ENCODE measurements at places on chromosomes 12 and 14.

GRCh38 chr14:33229269-33229929, 290.7 kb downstream of the NPAS3 start:
- DNase-seq = no peak

DNA sequence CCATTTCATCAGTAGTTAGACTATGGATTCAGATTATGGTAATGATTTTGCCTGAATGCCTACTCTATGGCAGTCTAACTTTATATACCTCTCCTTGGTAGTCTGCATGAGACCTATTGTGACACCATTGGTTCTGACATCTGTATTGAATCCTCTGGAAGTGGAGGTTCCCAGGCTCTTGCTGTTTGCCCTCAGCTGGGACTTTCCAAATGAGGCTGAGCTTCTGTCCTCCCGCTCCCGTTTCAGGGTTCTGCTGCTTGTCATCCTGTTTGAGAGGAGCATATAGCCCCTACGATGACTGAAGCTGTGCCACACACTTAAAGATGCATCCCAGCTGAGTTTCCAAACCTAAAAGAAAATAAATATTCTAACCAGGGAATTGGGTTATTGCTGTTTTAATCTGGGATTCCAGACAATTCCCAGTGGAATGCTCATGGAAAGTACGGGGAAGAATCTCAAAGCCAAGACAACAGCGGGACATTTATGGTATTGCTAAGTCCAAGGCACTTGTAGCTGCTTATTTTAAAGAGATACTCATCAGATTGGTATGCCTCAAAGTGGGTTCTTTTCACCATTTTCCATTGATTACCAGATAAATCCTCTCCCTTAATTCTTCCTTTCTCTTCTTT, 105.9 kb downstream of the ETV6 start:
- DNase-seq = no peak

DNA sequence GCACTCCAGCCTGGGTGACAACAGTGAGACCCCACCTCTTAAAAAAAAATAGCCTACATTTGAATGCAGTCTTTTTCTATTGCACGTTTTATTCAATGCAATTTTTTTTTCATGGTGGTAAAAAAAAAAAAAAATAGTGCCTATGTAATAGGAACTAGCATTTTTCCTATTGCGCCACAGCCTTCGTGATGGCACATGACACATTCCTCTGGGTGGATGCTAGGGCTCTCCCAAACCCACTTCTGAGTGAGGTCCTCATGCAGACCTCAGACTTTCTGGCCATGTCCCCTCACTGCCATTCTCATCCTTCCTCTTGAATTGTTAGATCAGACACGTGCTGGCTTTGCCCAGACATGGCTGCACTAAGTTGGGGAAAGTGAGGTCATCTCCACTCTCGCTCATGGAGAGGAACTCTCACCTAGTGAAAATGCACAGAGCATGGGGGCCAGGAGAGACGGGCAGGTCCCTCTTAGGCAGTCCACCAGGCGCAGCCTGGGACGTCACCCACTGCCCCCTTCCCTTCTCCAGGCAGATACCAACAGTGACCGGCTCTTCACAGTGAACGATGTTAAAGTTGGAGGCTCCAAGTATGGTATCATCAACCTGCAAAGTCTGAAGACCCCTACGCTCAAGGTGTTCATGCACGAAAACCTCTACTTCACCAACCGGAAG, 19.2 kb downstream of the DCAF4 start:
- DNase-seq = no peak

DNA sequence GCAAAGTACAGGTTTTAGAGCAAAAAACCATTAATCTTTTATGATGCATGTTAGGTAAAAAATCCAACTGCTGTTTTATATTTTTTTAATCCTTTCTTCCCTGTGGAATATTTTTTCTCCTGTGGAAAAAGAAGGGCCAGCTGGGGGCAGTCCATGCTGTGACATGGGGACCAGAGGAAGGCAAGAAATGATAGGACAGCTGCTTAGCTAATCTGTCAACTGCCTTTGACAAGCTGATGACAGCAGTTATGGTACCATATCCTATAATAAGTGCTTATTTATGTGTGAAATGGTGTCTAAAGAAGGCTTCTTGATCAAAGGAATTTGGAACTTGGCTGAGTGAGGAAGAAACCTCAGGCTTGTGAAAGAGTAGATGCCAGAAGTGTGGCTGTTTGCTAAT, 452.4 kb upstream of the NOVA1 start:
- DNase-seq = no peak

DNA sequence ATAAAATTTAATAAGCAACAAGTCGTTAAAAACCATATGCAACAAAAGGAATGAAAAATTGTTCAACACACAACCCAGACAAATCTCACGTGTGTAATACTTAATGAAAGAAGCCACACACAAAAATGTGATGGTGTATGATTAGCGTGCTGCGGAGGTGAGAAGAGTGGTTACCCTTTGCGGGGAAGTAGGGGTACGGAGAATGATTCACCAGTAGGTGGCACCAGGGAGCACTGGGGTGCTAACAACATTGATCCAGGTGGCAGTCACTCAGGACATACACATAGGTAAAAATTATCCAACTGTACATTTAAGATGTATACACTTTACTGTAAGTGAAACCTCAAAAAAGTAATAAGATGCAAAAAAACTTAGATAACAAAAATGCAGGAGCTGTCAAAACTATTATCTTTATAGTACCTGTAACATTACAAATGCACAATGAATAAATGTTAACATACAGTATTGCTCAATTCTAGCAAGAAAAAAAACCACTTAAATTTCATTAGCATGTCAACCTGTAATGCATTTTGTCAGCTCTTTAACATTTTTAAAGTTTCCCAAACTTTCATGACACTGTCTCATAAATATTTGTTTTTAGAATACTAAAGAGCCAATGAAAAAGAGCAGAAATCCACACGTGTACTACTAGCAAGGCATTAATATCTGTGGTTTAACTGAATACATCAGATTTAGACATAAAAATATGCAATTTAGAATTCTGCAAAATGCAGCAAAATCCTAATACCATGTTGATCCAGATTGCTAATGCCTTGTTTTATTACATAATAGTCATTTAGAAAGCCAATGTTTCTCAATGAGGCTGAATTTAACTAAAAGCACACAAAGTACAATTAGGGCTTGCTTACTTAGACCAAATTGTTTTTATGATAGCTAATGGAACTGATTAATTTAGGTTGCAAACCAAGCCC, 46.7 kb downstream of the TMCC3 start:
- DNase-seq = no peak

DNA sequence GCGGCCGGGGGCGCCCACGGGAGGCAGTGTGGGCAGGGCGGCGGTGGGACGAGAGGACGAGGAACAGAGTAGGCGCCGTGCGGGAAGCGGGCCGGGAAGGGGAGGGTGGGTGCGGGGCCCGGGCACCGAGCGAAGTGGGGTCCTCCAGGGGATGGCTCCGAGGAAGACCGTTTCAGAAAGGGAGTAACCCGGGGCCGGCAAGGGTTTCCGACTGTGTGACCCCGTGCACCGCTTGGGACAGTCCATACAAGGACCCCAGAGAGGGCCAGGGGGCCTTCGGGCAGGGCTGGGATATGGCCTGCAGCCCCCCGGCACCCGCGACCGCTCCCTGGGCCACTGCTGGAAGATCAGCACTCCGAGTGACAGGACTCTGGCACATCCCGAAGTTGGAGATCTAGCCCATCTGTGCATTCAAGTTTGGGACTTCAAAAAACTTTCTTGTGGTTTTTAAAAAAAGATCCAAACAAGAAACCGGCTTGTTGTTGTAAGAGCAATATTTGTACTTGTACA, 448 bp downstream of the TSPAN9 start:
- DNase-seq = no peak

GRCh38 chr14:98946940-98947339, 325.1 kb downstream of the BCL11B start:
- no peak for DNase-seq

- DNase-seq = no peak
Observed at GRCh38 chr12:62078020-62078419, 182.2 kb upstream of the USP15 start.

GRCh38 chr12:51752234-51752889, 96.2 kb downstream of the FIGNL2 start:
- DNase-seq = peak; percentile 5

GRCh38 chr14:67317822-67318221, 41.8 kb downstream of the ATP6V1D start:
- no peak for DNase-seq

DNA sequence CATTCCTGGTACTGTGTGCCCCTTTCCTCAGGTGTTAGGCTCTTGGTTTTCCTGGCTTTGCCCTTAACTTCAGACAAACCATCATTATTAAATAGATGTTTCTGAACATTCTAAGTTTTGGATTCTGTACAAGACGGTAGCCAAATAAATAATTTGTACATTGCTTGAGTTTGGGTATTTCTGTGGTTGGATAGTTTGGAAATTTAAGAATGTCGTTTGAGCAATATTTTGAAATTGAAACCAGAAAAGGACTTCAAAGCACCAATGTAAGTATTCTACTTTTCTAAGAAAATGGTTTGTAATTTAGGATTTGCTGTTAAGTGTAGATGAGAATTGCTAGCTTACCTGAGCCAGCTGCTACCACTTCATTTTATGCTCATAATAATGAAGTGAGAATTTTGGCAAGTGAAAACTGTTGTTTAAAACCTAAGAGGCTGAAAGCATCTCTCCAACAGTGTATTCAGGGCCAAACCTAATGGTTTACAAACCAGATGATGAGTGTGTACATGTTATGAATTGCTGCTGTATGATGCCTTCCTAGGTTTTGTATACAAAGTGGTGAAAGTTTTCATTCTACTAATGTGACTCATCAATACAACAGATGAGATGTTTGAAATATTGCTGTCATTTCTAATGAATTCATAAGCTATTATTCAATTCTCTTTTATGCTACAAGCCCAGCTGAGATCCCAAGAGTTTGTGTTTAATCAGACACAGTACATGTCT, 181.5 kb upstream of the PRKD1 start:
- no peak for DNase-seq

Data from SW 1271 (cell line).